ENCODE measurements at places on chromosomes 5 and 9. TPM values are rescaled to one million over a fixed set of nuclear protein-coding genes. Genes with fewer than 3 reads are reported as not detected.

DNA sequence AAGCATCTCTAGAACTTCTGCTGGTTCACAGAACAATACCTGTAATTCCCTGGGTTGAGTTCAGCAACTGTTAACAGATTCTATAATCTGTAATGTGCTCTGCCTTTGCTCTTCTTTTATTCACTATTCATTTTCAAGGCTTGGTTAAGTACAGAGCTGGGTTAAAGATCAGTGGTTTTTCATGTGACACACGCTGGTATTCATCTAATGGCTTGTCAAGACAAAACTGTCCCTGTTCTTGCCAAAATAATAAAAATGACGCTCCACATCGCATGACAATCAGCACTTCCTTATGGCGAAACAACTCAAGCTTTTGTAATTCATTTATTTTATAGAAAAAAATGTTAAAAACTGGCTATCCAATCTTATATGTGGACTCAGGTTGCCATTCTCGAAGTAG is 137.9 kb downstream of the BNC2 start:
- no peaks in the 10 kb centered on the region for H3K4me1 ChIP-seq
- no peaks in the 10 kb centered on the region for H3K36me3 ChIP-seq
- no peak overlapping the region for H3K27ac ChIP-seq
- no peaks in the 10 kb centered on the region for H3K27me3 ChIP-seq
- no peak for DNase-seq
- H3K4me3 ChIP-seq = no peak overlapping the region

The THBS4 gene
- not detected for polyA plus RNA-seq

DNA sequence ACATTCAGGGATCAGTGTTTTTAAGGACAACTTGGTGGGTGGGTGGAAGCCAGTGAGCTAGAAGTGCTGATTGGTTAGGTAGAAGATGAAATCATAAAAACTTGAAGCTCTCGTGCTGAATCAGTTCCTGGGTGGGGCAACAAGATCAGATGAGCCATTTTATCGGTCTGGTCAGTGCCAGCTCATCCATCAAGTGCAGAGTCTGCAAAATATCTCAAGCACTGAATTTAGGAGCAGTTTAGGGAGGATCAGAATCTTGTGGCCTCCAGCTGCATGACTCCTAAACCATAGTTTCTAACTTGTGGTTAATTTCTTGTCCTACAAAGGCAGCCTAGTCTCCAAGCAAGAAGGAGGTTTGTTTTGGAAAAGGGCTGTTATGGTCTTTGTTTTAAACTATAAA is 166.4 kb downstream of the FAM170A start:
- H3K27me3 ChIP-seq = no peaks in the 10 kb centered on the region
- no peaks in the 10 kb centered on the region for H3K36me3 ChIP-seq
- no peak overlapping the region for H3K27ac ChIP-seq
- peak; percentile 3 for DNase-seq

The PCDHB4 gene
- not detected for polyA plus RNA-seq

DNA sequence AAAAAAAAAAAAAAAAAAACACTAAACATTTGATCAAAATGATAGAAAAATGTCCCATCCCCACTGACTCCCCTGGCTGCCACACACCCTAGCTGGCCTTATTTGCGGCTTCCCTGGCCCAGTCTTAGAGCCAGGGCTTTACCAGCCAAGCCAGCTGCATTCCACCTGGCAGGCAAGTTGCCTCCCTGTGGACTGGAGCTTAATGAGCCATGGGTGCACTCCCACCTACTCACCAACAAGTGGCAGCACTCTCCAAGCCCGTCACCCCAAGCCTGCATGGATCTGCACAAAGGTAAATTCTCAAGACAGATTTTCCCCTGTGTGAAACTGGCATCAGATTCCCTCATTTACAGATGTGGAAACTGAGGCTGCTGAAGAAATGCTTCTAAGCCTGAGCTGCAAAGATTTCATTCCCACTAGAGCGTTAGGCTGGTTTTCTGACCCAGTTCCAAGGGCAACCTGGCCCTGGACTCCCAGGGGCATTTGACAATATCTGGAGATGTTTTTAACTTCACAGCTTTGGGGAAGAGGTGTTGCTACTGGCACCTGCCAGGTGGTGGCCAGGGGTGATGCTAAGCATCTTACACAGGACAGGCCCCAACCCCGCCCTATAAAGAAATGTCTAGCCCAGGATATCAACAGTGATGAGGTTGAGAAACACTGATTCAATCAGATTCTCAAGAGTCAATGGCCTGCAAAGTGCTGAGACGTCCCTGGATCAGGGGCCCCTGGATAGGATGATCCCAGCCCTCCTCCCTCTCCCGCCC is 21.9 kb upstream of the VDAC1 start:
- H3K4me1 ChIP-seq = no peaks in the 10 kb centered on the region
- peaks cover 7% of the 10 kb centered on the region for H3K27me3 ChIP-seq
- H3K27ac ChIP-seq = no peak overlapping the region
- H3K36me3 ChIP-seq = no peaks in the 10 kb centered on the region
- no peak overlapping the region for H3K4me3 ChIP-seq

- no peaks in the 10 kb centered on the region for H3K4me1 ChIP-seq
- peak overlapping the region; percentile 36 for H3K4me3 ChIP-seq
- no peaks in the 10 kb centered on the region for H3K36me3 ChIP-seq
- H3K27me3 ChIP-seq = peaks cover 26% of the 10 kb centered on the region
- no peak for DNase-seq
- H3K27ac ChIP-seq = no peak overlapping the region
Measured at GRCh38 chr5:180352116-180353047, 754 bp downstream of the GFPT2 start.

- no peak overlapping the region for H3K4me3 ChIP-seq
- H3K27me3 ChIP-seq = no peaks in the 10 kb centered on the region
- no peak overlapping the region for H3K27ac ChIP-seq
- no peak for DNase-seq
Measured at GRCh38 chr5:73506459-73506955, 8.3 kb downstream of the BTF3 start.

The ROPN1L gene
- polyA plus RNA-seq = 0.28 TPM

- H3K27me3 ChIP-seq = no peaks in the 10 kb centered on the region
- no peak overlapping the region for H3K4me3 ChIP-seq
- peak overlapping the region; percentile 50 for H3K27ac ChIP-seq
- H3K4me1 ChIP-seq = no peaks in the 10 kb centered on the region
- DNase-seq = peak; percentile 50
Measured at GRCh38 chr5:57692582-57693487, 210.2 kb upstream of the ACTBL2 start.

DNA sequence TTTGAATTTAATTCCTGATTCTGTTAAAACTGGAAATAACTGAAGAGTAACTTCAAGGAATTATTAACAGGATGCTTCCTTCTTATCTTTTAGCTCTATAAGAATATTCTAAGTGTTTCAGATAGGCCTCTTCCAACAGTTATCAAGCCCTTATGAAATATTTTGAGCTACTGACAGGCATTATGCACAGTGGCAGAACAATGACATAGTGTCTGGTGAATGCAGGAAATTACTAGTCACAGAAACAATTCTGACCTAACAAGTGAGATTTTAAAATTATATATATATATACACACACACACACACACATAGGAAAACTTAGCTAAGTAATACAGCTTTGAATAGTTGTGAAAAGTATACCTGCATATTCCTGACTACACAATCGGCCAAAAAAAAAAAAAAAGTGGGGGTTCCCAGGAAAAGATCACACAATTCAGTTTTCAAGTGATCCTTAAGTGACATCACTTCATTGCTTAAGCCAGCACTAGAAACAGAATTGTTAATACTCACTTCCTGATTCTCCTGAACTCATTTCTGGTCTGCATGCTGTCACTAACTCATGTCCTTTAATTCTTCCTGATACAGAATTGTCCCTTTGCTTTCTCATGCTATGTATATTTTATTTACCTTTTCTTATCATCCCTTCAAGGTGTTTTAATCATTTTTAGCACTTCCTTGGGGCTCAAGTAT is 77.3 kb downstream of the SLC25A46 start:
- DNase-seq = no peak
- H3K4me3 ChIP-seq = no peak overlapping the region
- H3K27me3 ChIP-seq = no peaks in the 10 kb centered on the region
- no peaks in the 10 kb centered on the region for H3K4me1 ChIP-seq
- no peak overlapping the region for H3K27ac ChIP-seq

DNA sequence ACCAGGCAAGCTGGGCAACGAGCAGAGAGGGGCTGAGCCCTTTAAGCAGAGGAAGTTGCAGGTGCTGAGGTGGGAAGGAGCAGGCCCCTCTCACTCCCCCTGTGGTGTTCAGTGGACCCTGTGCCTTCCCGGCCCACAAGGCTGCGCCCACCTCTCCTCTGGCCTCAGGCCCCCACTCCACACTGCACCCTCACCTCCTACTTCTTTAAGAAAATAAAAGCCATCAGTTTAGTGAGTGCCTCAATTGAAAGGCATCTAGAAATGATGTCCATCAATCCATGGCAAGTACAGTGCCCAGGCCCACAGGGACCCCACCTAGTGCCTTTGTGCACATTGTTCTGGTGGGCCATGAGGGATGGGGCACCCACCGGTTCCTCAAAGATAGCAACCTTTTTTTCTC is 158.0 kb downstream of the PAX5 start:
- H3K4me1 ChIP-seq = peaks cover 3% of the 10 kb centered on the region
- peaks cover 41% of the 10 kb centered on the region for H3K27me3 ChIP-seq
- no peaks in the 10 kb centered on the region for H3K36me3 ChIP-seq
- no peak overlapping the region for H3K4me3 ChIP-seq

GRCh38 chr5:134345996-134346395 is 21.0 kb downstream of the CDKL3 start:
- H3K27ac ChIP-seq = no peak overlapping the region
- no peak for DNase-seq
- no peaks in the 10 kb centered on the region for H3K36me3 ChIP-seq
- no peaks in the 10 kb centered on the region for H3K27me3 ChIP-seq
- no peak overlapping the region for H3K4me3 ChIP-seq

- peaks cover 6% of the 10 kb centered on the region for H3K27me3 ChIP-seq
- H3K36me3 ChIP-seq = no peaks in the 10 kb centered on the region
- DNase-seq = no peak
- H3K27ac ChIP-seq = no peak overlapping the region
Measured at GRCh38 chr5:139872052-139872766, 76.6 kb downstream of the PSD2 start.

DNA sequence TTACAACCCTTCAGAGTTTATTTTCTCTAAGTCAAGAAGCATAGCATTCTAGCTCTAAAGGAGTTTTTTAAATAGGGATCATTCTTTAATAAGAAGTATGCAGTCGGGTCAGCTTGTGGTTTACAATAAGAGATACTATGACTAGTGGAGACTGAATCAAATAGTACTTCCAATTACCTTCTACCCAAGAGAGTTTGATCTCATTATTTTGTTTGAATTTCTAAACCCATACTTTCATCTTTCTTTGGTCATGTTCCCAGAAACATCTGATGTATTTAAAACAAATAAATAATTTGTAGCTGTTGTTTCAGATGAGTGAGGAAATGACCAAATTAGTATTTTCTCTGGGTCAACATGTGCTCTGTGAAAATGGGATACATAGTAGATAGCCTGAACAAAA is 160.2 kb upstream of the CDH6 start:
- H3K4me1 ChIP-seq = no peaks in the 10 kb centered on the region
- H3K4me3 ChIP-seq = no peak overlapping the region
- no peaks in the 10 kb centered on the region for H3K36me3 ChIP-seq
- H3K27me3 ChIP-seq = no peaks in the 10 kb centered on the region
- H3K27ac ChIP-seq = no peak overlapping the region

- H3K27ac ChIP-seq = no peak overlapping the region
- no peaks in the 10 kb centered on the region for H3K36me3 ChIP-seq
- DNase-seq = no peak
- H3K27me3 ChIP-seq = peaks cover 18% of the 10 kb centered on the region
Measured at GRCh38 chr5:31748458-31749172, 109.7 kb downstream of the PDZD2 start.

GRCh38 chr9:97794666-97795065 is 58.4 kb upstream of the FOXE1 start:
- no peak overlapping the region for H3K27ac ChIP-seq
- DNase-seq = no peak
- no peaks in the 10 kb centered on the region for H3K36me3 ChIP-seq
- H3K4me1 ChIP-seq = peaks cover 9% of the 10 kb centered on the region
- peaks cover 11% of the 10 kb centered on the region for H3K27me3 ChIP-seq

The ASS1 gene
- polyA plus RNA-seq = 6.5 TPM

- H3K36me3 ChIP-seq = no peaks in the 10 kb centered on the region
- no peak for DNase-seq
- H3K4me1 ChIP-seq = no peaks in the 10 kb centered on the region
- H3K4me3 ChIP-seq = no peak overlapping the region
- no peaks in the 10 kb centered on the region for H3K27me3 ChIP-seq
Measured at GRCh38 chr5:107969847-107970246, 299.1 kb upstream of the EFNA5 start.

- H3K27ac ChIP-seq = no peak overlapping the region
- no peak overlapping the region for H3K4me3 ChIP-seq
- DNase-seq = no peak
Measured at GRCh38 chr9:27564670-27565069, 8.6 kb downstream of the C9orf72 start.

GRCh38 chr5:154298065-154298464 is 107.5 kb downstream of the GALNT10 start:
- DNase-seq = no peak
- H3K4me3 ChIP-seq = no peak overlapping the region
- peaks cover 3% of the 10 kb centered on the region for H3K4me1 ChIP-seq
- no peaks in the 10 kb centered on the region for H3K27me3 ChIP-seq
- peaks cover 8% of the 10 kb centered on the region for H3K36me3 ChIP-seq

The OR1J2 gene
- not detected for polyA plus RNA-seq

GRCh38 chr9:70557661-70558369 is 143.4 kb upstream of the KLF9 start:
- no peak overlapping the region for H3K4me3 ChIP-seq
- H3K27me3 ChIP-seq = no peaks in the 10 kb centered on the region
- no peaks in the 10 kb centered on the region for H3K36me3 ChIP-seq
- no peaks in the 10 kb centered on the region for H3K4me1 ChIP-seq
- no peak for DNase-seq
- no peak overlapping the region for H3K27ac ChIP-seq

GRCh38 chr9:70105147-70105546 is 61.5 kb downstream of the MAMDC2 start:
- H3K27me3 ChIP-seq = no peaks in the 10 kb centered on the region
- H3K4me3 ChIP-seq = no peak overlapping the region
- H3K27ac ChIP-seq = no peak overlapping the region
- no peak for DNase-seq

- no peaks in the 10 kb centered on the region for H3K27me3 ChIP-seq
- no peak for DNase-seq
- H3K4me1 ChIP-seq = peaks cover 14% of the 10 kb centered on the region
- no peak overlapping the region for H3K4me3 ChIP-seq
- H3K36me3 ChIP-seq = no peaks in the 10 kb centered on the region
- no peak overlapping the region for H3K27ac ChIP-seq
Measured at GRCh38 chr5:128199104-128199503, 115.5 kb downstream of the SLC12A2 start.

GRCh38 chr9:8685825-8686224 is 886.2 kb upstream of the DMAC1 start:
- H3K27ac ChIP-seq = no peak overlapping the region
- H3K4me1 ChIP-seq = no peaks in the 10 kb centered on the region

DNA sequence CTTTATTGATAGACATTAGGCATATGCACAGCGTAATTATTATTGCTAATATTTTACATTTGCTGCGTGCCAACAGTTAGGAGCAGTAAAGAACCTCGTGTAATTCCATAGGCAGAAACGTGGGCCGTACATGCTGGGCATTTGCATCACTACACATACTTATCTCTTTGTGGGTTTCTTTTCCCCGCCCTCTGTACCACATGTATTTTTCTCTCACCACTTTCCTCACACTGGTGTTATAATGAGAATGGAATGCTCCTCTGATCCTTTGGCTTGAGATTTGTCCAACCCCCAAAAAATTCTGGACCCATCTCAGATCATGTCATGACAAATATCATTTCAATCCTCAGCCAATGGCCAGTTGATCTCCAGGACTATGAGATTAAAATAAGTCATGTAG is 1952.6 kb upstream of the WWC1 start:
- H3K27me3 ChIP-seq = no peaks in the 10 kb centered on the region
- no peaks in the 10 kb centered on the region for H3K36me3 ChIP-seq
- H3K4me3 ChIP-seq = no peak overlapping the region
- no peak for DNase-seq
- no peaks in the 10 kb centered on the region for H3K4me1 ChIP-seq
